ENCODE measurements at places on chromosomes 5 and 9.

GRCh38 chr9:113520109-113520642 lies 56.6 kb downstream of the RGS3 start:
- DNase-seq, result no peak

- no peak for DNase-seq
Measured at GRCh38 chr5:60549841-60550240, 150.1 kb downstream of the DEPDC1B start.

DNA sequence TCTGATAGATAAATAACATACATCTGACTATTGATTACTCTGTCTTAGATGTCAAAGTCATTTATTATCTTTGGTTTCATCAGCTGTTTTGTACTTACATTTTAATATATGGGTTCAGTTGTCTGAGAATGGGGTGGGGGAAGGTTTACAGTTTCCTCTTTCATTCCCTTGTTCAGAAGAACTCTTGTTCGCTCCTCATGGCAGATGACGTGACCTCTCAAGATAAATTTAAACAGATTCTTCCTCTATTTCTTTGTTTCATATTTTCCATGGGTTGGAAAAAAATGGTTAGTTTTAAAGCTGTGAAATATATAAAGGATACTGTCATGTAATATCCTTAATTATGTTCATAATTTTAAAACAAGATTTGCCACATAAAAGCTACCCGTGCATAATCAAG lies 61.4 kb downstream of the TSSK1B start:
- no peak for DNase-seq

- no peak for DNase-seq
Measured at GRCh38 chr9:134364391-134365114, 38.3 kb downstream of the RXRA start.

GRCh38 chr9:101536351-101536750 lies 2.7 kb downstream of the RNF20 start:
- peak; percentile 61 for DNase-seq

DNA sequence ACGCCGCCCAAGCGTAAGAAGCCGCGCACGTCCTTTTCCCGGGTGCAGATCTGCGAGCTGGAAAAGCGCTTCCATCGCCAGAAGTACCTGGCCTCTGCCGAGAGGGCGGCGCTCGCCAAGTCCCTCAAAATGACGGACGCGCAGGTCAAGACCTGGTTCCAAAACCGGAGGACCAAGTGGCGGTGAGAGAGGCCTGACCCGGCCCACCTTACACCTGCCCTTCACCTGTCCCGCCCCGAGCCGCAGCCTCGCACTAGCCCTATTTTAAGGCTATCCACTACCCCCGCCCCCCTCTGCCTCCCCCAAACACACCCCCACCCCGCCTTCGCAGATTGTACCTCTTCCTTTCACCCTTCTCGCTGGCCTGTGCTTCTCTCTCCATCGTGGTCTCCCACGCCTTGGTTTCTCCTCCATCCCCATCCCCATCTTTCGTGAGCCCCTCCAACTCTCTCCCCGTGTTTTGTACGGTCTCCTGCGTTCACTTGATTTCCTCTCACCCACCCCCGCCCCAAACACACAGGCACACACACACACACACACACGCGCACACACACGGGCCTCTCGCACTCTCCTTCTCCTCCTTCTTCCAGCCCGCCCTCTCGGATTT lies 1.3 kb downstream of the TLX3 start:
- no peak for DNase-seq

- DNase-seq, result peak; percentile 27
Measured at GRCh38 chr5:79330071-79330470, 94.1 kb downstream of the JMY start.

DNA sequence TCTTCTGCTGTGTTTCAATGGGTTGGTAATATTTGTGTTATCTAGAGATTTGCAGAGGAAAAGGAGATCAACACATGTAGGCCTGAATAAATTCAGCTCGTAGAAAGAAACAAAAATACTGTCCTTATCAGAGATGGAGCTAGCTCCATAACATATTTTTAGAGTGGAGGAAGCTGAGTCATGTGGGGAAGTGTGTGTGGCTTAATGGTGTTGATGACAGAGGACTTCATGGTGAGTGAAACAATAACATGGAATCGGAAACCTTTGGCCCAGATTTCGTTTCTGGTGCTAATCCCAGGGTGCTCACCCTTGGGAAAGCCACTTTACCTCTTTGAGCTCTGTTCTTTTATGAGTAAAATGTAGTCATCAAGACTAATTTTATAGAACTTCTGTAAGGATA lies 825.0 kb downstream of the TLR4 start:
- DNase-seq, result peak; percentile 47

GRCh38 chr5:122924203-122924602 lies 78.8 kb downstream of the SNX24 start:
- peak; percentile 41 for DNase-seq

DNA sequence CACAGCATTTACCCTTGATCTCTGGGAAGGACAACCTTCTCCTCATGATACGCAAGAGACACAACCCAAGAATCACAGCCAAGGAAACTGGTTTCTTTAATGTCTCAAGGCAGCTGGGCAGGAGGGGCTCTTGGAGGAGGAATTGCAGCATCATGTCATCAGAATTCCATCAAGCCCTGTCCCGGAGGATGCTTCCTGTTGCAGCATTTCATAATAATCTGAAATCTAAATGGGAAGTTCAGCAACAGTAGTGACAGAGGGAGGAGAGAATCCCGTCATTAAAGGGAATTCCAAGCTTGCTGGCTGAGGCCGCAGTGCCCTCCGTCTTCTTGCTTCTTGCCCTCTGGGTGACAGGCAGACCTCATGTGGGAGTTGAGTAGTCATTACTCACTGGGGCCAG lies 192.7 kb downstream of the TENT4A start:
- DNase-seq, result peak; percentile 53

- no peak for DNase-seq
Measured at GRCh38 chr9:109624896-109625295, 126.8 kb upstream of the PTPN3 start.
